ENCODE measurements at places on chromosomes 1 and 21.

DNA sequence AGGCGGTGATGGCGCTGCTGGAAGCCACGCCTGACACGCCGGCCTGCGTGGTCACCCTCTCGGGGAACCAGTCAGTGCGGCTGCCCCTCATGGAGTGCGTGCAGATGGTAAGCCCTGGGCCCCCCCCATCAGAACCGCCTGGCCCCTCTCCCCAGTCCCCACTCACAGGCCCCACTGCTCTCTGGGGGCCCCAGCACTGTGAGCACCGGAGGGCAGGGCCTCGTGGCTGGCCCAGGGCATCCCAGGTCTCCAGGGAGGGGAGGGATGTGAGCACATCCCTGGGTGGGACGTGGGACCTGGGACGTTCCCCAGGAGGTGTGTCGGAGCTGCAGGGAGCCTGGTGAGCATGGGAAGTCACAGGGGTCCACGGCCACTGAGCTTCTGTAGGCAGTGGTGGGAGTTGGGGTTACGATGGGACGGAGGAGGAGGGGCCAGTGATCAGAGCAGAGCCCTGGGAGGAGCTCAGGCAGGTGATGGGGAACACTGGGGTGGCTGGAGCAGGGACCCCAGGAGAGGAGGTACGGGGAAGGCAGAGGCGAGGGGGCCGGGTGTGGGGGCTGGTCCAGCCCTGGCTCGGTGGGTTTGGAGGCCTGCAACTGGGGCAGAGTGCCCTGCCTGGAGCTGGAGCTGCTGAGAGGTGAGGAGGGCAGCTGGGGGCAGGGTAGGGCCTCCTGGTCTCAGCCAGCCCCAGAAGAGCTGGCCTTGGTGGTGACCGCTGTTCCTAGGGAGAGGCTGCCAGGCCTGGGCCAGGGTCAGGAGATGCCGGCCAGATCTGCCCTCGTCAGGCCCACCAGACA, 18.8 kb downstream of the PFKL start:
- DNase-seq = no peak

GRCh38 chr1:14945132-14946010, 208.2 kb upstream of the TMEM51 start:
- no peak for DNase-seq

GRCh38 chr1:89536555-89537341, 12.1 kb downstream of the LRRC8B start:
- no peak for DNase-seq

DNA sequence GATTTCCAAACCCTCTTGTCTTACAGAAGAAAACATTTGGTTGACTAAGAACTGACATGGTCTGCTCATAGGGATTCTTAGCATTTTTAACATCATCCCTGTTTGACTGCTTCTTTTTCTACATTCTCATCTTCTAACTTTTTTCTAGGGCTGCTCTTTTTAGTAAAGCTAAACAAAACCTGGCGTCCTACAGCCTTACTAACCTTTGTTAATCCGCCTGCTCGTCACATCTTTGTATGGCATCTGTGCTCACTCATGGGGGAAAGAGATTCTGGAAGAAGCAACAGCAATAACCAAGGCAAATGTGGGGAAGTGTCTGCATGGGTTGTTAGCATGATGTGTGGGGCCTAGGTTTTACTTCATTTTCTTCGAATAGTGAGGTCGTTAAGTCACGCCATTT, 92.0 kb downstream of the KIF1B start:
- DNase-seq = no peak

DNA sequence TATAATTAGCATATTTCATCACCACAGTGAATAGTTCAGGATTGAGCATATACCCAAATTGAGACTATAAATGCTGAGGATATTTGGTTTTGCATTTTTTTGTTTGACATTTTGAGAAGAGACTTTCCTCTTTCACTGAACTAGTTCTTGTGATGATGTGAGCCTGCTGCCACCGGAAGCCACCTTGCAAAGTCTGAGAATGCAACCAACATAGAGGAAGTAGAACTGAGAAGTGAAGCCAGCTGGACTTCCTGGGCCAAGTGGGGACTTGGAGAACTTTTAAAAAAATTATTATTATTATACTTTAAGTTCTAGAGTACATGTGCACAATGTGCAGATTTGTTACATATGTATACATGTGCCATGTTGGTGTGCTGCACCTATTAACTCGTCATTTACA, 102.3 kb downstream of the RPE65 start:
- DNase-seq = no peak

DNA sequence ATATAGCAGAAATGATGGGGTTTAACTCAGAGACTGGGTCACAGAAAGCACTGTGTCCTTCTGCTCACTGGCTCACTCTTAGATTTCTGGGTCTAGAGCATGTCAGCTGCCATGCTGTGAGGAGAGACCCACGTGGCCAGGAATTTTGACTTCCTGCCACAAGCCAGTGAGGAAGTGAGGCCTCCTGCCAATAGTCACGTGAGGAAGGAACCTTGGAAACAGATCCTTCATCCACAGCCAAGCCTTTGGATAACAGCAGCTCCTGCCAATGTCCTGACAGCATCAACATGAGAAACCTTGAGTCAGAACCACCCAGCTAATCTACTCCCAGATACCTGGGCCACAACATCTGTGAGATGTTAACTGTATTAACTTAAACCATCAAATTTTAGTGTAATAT, 114.5 kb upstream of the PLPPR5 start:
- no peak for DNase-seq

- no peak for DNase-seq
Observed at GRCh38 chr1:169860187-169860586, 33.5 kb downstream of the SCYL3 start.

GRCh38 chr1:212149566-212149965, 114.0 kb downstream of the DTL start:
- DNase-seq = no peak

Measured in central memory CD8-positive, alpha-beta T cell (primary cell).